ENCODE measurements at places on chromosomes 12 and 14. TPM values are rescaled to one million over a fixed set of nuclear protein-coding genes. Genes with fewer than 3 reads are reported as not detected.

DNA sequence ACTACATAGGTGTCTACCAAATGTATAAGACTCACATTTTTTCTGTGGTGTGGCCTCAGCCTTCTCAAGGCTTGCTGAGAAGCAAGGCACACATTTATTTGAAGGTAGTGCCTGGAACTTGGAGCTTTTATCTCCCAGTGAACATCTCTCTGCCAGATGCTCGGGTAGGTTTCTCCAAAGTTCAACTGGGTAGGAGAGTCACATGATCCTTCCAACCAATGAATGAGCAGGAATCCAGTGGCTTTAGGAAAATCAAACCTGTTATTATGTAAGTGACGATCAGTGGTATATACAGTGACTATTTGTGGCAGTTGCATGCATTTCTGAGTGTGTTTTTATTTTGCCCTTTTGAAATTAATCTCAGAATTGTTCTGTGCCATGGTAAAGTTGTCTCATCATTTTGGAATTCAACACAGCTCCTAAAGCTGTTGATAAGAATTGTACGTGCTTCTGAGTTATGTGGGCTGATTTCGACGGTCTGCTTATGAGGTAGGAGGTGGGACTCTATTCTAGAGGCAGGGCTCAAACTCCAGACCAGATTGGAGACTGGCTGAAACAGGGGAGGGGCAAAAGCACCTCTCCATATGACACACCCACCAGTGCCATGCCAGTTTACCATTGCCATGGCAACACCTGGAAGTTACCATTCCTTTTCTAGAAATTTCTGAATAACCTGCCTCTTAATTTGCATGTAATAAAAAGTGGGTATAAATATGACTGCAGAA lies 57.6 kb downstream of the EID3 start:
- DNase-seq, result no peak

- no peak for DNase-seq
Measured at GRCh38 chr12:66060163-66060907, 70.2 kb downstream of the LLPH start.

GRCh38 chr12:54364413-54364812 lies at the start of gene GPR84:
TSS of gene GPR84 (minus strand) at chr12:54364486. CDS start at chr12:54363851, 635 bp downstream.
- DNase-seq, result no peak

KLHDC1 gene
- total RNA-seq, result 1.3 TPM

KRT3 gene
- 0.08 TPM for total RNA-seq

Measured in SJSA1 (cell line).